ENCODE measurements at places on chromosomes 5 and 9.

DNA sequence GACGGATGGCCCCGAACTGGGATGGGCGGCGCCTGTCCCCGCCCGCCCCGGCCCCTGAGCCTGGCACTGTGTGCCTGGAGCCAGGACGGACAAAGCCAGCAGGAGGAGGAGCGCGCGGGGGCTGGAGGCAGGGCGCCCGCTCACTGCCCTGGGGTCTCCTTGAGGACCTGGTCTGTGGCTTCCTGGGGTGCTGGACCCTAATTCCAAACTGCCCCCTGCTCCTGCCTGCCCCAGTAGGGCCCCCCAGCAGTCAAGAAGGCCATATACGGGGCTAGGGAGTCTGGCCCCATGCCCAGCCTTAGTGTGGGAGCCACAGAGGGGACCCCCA, 29.2 kb upstream of the RXRA start:
- no peak for DNase-seq

GRCh38 chr5:104538734-104539133, 976.1 kb upstream of the NUDT12 start:
- DNase-seq: no peak

- no peak for DNase-seq
These were observed 79.9 kb downstream of the IQGAP2 start for GRCh38 chr5:76482984-76483383.

- DNase-seq: no peak
These were observed 73.4 kb downstream of the ADAMTS2 start for GRCh38 chr5:179271821-179272325.

DNA sequence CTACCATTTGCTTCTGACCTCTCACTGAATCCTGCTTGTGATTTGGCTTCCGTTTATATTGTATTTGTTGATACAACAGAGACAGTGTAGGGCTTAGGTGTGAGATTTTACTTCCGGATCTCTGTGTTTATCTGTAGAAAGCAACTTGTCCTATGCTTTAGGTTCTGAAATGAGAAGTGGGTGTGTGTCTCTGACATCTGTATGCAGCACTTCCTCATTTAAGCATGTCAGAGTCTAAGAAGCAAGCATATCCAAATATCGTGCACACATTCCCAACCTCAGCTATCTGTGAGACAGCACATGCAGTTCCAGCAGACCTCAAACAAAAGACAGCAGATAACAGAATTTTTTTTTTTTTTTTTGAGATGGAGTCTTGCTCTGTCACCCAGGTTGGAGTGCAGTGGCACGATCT, 16.3 kb downstream of the KLF9 start:
- DNase-seq: peak; percentile 45

GRCh38 chr9:127974769-127975261, 6.0 kb downstream of the EEIG1 start:
- no peak for DNase-seq

GRCh38 chr9:33446240-33446945, 1.0 kb downstream of the AQP3 start:
- DNase-seq: peak; percentile 76

Measured in GM13976 (cell line).